ENCODE measurements at places on chromosomes 1 and 21. TPM values are rescaled to one million over a fixed set of nuclear protein-coding genes. Genes with fewer than 3 reads are reported as not detected.

The SYT6 gene
- total RNA-seq: not detected

The C8B gene
- 0.55 TPM for total RNA-seq

DNA sequence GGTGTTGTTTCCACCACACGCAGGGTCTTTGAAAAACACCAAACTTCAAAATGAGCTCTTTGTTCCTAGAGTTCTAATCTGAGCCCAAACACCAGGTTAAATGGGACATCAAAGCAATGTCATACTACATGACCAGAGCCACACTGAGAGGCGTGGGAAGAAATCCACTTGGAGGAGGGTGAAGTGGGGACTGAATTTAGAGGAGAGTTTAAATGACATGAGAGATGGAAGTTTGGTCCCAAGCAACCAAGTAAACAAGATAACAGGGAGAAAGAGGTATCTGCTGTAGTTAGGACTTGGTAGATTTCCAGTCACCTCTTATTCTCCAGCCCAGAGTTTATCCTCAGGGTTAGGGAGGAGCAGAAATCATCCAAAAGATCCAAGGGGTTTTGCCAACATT lies 290.9 kb upstream of the FAM78B start:
- H3K4me3 ChIP-seq: no peak overlapping the region
- H3K27me3 ChIP-seq: no peaks in the 10 kb centered on the region
- DNase-seq: no peak
- no peak overlapping the region for H3K27ac ChIP-seq
- no peaks in the 10 kb centered on the region for H3K36me3 ChIP-seq

- H3K27ac ChIP-seq: no peak overlapping the region
- DNase-seq: no peak
- no peaks in the 10 kb centered on the region for H3K4me1 ChIP-seq
- no peaks in the 10 kb centered on the region for H3K36me3 ChIP-seq
Observed at GRCh38 chr1:160547422-160547821, 24.4 kb upstream of the SLAMF6 start.
